ENCODE measurements at places on chromosomes 16 and 17. TPM values are rescaled to one million over a fixed set of nuclear protein-coding genes. Genes with fewer than 3 reads are reported as not detected.

CCL8 gene
- 0.96 TPM for total RNA-seq

DYNLRB2 gene
- total RNA-seq, result not detected

TOB1 gene
- 53.4 TPM for total RNA-seq

CNTNAP4 gene
- not detected for total RNA-seq

CLEC19A gene
- 0.39 TPM for total RNA-seq
